Peyer's patch (tissue), 4 donors: ENCODE measurements at places on chromosomes 5 and 9.

GRCh38 chr9:86500667-86501435 lies 146.6 kb upstream of the TUT7 start:
- no peak for DNase-seq

DNA sequence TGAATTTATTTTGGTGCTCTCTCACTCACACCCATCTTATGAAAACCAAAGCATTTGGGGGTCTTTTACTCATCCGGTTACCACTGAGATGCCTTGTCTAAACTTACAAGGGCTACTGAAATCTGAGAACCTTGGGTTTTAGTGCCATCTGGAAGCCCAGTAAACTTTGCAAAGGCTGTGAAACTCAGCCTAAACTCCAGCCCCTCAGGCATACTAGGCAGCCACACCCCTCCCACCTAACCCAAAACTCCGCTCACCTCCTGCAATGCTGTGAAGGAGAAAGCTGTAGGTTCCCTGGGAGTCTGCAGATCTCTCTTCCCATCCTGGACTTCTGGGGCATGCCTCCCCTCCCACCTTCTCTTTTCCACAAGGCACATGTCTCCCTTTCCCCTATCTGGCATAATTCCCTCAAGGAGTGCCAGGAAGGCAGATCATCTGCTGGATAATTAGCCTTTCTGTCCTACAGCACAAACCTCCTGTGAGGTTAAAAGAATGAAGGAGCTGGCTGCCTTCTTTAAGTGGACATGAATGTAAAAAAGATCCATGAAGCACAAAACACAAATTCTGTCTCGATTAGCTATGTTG lies 71.5 kb upstream of the ANXA1 start:
- DNase-seq: no peak

DNA sequence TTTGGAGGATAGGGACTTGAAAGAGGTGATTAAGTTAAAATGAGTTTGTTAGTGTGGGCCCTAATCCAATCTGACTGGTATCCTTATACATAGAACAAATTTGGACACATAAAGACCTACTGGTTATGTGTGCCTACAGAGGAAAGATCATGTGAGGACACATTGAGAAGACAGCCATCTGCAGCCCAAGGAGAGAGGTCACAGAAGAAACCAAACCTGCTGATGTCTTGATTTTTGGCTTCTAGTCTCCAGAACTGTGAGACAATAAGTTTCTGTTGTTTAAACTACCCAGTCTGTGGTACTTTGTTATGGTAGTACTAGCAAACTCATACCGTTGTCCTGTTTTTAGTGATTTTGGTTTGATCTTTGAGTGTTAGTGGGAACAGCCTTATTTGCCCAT lies 18.3 kb downstream of the RNF180 start:
- no peak for DNase-seq

DNA sequence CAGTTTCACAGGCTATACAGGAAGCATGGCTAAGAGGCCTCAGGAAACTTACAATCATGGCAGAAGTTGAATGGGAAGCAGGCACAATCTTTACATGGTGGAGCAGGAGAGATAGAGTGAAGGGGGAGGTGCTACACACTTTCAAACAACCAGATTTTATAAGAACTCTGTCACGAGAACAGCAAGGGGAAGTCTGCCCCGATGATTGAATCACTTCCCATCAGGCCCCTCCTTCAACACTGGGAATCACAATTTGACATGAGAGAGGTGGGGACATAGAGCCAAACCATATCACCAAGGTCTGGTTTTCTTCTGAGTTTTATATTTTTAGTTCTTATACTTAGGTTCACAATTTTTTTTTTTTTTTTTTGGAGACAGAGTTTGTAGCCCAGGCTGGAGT lies 16.1 kb downstream of the ZCCHC9 start:
- DNase-seq: no peak

- DNase-seq: no peak
These were observed 144.6 kb downstream of the CMYA5 start for GRCh38 chr5:79834098-79834753.

GRCh38 chr5:105639511-105639910 lies 2031.2 kb downstream of the EFNA5 start:
- no peak for DNase-seq

- DNase-seq: peak; percentile 57
These were observed 82.7 kb downstream of the HSD17B3 start for GRCh38 chr9:96219026-96219899.

GRCh38 chr5:135564331-135564730 lies 14.5 kb downstream of the CXCL14 start:
- no peak for DNase-seq

- DNase-seq: no peak
These were observed 2.6 kb downstream of the GABRA1 start for GRCh38 chr5:161850491-161850890.

- DNase-seq: no peak
These were observed 855.5 kb upstream of the DMAC1 start for GRCh38 chr9:8655071-8655470.

GRCh38 chr5:169385636-169386035 lies 84.7 kb upstream of the SLIT3 start:
- no peak for DNase-seq

DNA sequence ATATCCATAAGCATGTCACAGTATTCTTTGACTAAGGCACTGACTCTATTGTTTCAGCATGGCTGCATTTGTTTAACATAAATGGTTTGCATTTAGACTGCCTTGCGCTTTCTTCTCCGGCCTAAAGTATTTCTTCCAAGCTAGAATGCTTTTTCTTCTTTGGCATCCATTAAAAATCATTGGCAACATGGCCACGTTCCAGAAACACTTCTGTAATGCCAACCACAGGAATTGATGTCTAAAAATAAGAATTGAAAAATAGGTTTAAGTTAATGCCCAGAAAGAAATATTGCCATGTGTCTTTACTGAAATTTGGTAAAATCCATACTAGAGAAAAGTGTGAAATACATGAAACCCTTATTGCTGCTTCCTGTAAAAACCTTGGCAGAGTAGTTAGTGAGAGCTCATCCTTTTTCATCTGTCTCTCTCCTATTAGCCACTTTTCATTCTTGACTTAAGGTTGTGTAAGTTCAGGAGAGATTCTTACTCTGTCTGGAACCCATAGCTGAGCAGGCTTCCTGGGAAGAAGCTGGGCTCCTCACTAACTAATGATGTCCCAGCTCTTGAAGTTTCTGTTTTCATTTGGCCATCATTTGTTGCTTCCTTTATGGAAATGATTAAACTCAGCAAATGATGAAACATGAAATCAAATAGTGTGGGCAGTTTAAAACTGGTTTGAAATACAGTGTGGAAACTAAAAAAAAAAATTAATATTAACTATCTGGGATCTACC lies 58.2 kb upstream of the RPS23 start:
- no peak for DNase-seq

DNA sequence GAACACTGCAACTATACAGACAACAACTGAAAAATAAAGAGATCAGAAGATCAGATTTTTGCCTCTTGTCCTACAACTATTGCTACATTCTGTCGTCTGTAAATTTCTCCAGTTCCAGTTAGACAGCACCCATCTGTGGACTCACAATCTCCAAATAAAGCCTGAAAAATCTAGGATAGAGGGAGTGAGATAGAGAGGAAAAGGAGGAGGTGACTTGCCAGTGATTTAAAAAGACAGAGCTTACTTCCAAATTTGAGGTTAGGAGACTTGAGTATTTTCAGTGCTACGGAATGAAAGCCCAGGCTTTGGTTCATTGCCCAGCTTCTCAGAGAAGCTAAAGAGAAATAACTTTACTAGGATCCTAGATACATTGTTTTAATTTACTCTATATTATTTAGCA lies 63.6 kb downstream of the PTCD2 start:
- no peak for DNase-seq

DNA sequence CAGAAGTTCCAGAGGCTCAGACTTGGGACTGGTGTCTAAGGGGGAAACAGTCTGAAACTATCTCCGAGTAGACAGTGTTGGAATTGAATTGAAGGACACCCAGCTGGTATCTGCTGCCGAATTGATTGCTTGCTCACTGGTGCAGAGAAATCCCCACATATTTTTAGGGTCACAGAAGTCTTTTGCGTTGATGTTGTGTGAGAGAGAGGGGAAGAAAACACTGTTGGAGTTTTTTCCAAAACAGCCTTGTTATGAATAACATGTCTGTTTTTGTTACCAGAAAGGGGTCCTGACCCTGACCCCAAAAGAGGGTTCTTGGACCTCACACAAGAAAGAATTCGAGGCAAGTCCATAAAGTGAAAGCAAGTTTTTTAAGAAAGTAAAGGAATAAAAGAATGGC lies 81.3 kb downstream of the ALDH7A1 start:
- no peak for DNase-seq

DNA sequence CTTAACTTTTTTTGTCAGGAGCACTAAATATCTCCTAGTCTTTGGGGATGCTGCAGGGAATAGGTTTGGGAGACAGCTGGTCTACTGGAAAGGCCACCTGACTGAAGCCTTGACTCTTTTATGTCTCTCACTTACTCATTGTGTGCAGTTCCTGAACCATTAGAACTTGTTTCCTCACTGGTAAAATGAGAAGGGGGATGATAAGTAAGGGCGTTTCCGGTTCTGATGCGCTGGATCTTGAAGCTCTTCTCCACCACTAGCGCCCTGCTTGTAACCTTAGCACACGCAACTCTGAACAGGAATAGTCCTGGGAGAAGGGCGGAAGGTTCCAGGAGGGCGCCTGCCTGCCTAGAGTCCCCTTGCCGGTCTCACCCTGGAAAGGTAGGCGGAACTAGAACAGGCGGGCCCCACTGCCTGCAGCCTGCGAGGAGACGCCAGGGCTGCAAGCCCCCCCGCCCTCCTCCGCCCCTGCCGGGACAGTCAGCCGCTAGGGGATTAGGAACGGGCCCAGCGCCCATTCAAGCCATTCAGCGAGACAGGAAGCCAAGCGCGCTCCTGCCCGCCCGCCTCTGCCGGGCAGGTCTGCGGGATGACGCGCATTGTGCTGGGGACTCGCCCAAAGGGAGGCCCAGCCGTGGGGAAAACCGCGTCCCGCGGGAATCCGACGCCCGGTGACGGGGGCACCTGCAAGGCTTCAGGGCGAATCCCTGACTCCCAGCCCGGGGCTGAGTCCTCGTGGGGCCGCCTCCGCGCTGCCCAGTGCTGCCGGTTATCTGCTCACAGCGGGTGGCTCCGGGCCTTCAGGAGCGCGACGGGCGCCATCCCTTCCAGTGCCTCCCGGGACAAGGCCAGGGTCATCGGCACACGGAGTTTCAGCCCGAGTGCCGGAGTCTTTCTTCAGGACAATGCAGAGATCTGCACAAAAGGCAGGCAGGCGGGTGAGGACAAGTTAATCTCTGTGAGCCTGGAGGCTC lies 44.0 kb upstream of the XPA start:
- DNase-seq: peak; percentile 60

DNA sequence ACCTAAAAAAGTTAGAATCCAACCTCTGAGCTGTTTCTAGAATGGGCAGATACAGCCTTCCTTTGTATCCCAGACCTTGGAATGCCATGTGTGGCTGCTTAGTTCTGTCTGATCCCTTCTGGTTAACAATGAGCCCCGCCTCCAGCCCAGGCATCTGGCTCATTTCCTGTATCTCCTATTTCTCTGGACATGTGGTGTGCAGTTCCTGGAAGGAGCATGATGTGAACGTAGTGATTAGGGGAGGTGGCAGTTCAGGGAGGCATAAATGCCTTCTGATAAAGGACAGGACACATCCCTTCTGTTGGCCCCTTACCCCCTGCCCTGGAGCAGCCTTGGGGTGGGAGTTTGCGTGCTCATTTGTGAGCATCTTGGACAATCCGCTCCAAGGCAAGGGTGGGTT lies 243.0 kb downstream of the ZSWIM6 start:
- DNase-seq: no peak

DNA sequence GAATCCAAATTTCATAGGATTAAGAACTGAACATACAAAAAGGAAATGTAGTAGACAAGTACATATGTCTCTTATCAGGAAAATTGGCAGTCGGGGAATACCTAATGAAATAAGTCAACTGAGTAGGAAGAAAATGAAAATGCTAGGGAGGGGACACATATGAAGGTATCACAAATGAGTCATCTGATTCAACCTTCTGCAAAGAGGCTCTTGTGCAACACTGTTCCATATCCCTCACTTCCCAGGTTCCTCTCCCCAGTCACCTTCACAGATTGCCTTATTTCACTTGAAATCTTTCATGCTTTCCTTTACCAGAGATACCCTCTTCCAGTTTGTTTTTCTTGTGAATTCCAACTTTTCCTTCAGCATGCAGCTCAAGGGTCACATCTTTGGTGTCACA lies 139.0 kb downstream of the RFX3 start:
- no peak for DNase-seq

GRCh38 chr5:9015937-9016270 lies 530.0 kb downstream of the SEMA5A start:
- DNase-seq: no peak

DNA sequence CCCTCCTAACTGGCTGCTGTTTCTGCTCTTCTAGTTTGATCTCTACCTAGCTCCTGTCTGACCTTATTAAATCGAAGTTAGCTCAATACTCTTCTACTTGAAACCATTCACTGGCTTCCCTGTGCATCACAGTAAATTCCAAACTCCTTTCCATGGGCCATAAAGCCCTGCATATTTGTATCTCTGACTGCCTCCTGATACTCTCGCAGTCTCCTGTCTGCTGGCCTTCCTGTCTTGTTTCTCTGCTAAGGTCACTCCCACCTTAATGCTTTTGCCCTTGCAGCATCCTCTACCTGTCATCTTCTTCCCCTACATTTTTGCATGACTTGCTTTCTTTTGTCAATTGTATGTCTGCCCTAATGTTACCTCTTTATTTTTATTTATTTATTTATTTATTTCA lies 44.8 kb downstream of the SNCAIP start:
- DNase-seq: no peak

DNA sequence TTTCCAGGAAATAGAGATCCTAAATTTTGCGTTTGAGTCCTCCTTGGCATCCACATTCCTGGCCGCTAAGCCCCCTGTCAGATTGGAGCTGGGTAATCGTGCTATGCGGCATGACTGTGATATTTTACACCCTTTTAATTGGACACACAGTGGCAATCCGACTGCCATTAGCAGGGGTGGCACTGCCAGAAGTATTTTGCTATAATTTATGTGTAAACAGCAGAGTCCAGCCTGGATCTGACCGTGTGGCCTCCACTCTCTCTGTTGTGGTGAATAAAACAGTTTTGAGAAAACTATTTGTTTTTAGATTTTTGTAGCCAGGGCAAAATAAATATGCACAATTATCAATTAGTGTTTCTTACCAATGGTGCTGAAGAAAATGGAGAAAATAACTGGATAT lies 281.0 kb upstream of the IRX2 start:
- no peak for DNase-seq

DNA sequence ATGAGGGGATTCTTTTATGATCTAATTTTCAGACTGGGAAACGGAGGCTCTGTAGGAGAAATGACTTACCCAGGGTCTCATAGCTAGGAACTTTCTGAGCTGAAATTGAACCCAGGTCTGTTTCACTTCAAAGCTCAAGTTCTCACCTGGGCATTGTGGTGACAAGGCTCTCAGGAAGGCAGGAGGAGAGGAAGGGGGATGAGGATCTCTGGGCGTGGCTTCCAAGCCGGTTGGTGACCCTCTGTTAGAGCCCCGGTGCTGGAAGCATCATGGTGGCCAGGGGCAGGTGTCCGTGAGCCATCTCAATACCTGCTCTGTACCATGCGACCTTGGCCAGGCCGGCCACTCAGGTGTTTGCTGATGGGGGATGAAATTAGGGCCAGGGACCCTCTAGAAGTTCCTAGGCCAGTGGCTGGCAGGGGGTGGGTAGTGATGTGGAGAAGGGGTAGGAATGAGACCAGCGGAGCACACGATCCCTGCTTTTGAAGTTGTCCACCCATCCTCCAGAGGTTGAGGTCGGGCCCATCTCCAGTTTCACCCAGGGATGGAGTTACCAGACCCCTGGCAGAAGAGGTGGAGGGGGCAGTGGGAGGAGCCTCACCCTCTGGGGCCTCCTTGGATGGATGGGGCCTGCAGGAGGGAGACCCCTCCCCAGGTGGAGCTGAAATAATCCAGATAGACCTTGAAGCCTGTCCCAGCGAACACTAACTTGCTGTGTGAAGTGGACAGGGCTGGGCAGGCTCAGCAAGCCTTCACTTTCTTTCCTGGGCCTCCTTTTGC lies 5.9 kb downstream of the CRB2 start:
- no peak for DNase-seq
